Renal cortex interstitium (tissue), 15 donors: ENCODE measurements at places on chromosomes 3 and 15.

DNA sequence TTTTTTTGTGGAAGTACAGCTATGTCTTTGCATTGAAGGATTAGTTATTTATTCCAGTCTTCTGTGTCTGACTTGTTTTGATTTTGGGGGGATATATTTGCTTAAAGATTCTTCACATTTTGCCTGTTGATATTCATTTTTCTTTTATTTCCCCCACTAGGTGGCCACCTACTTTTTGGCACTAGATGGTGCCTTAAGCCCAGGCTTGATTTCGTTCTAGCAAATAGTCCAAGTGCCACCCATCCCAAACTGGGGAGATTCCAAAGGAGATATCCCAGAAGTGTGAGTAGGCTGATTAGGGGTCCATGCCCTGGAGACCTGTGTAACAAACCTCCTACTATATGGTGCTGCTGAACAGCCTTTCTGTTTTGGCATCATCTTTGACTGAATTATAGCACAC is 80.0 kb upstream of the SPATA16 start:
- DNase-seq, result no peak

GRCh38 chr15:30063835-30064546 is 18.8 kb upstream of the GOLGA8J start:
- DNase-seq, result no peak

- DNase-seq, result no peak
These were observed 44.4 kb downstream of the TIPARP start for GRCh38 chr3:156718622-156719306.

GRCh38 chr3:171054921-171055320 is 28.4 kb upstream of the SLC2A2 start:
- DNase-seq, result no peak
